Stimulated activated CD8-positive, alpha-beta memory T cell treated with anti-CD3 and anti-CD28 coated beads, Interleukin-15, amount 100 ng/mL, for 4 hours (primary cell): ENCODE measurements at places on chromosomes 4 and X.
A peak's percentile ranks its signal among the peaks of the same experiment; 100 is the strongest.

DNA sequence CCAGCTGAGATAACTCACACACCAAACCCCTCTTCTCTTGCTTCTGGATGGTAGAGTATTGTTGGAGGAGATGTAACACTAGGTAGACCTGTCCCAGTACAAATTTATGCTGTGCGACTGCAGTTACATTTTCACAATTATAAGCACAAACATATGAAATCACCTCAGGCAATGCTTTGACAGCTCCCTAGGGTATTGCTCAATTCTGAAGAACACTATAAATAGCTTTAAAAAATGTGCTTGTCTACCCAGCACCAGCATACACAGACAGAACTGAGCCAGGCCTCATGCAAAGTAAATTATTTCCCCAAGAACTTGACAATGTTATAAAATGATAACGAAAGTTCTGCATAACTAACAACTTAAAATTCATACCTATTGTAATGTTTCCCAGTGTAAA, 1999.1 kb upstream of the ADGRL3 start:
- DNase-seq, result no peak

GRCh38 chr4:15935504-15936402, 2.8 kb downstream of the FGFBP1 start:
- no peak for DNase-seq

GRCh38 chr4:155566354-155566753, 100.3 kb upstream of the GUCY1A1 start:
- no peak for DNase-seq

GRCh38 chrX:110409925-110410324, 51.3 kb downstream of the RTL9 start:
- DNase-seq, result no peak

DNA sequence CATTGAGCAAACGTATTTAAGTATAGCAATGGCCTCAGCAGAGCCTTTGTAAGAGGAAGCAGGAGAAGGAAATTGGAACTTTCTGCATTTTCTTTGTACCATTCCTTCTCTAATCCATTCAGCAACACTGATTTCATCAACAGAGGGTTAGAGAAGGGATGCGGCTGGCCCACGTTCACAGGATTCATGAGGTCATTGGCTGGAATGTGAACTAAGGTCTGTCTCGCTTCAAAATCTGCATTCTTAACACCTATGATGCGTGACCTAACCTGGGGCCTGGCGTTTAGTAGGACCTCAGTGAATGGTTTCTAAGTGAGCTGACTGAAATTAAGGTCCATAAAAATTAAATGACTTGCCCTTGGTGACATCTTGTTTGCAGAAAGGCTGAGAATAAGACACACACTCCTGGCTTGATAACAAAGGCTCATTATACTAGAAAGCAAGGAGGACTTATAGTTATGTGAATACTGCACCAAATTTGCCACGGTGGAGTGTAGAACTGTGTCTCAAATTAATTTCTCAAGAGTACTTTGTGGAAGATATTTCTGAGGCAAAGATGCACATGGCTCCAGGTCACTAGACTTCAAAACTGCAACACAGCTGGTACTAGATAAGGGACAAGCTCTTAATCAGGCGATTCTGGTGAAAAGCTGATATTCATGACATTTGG, 25.4 kb downstream of the FGFBP1 start:
- no peak for DNase-seq

GRCh38 chr4:67897686-67898085, 13.9 kb upstream of the TMPRSS11D start:
- no peak for DNase-seq

- DNase-seq, result no peak
Observed at GRCh38 chr4:75370576-75370975, 143.6 kb downstream of the RCHY1 start.

- no peak for DNase-seq
Observed at GRCh38 chr4:23135792-23136645, 443.3 kb downstream of the GBA3 start.

- DNase-seq, result no peak
Observed at GRCh38 chr4:154616731-154617130, 4.3 kb upstream of the FGG start.

GRCh38 chr4:6179362-6179761, 21.0 kb downstream of the JAKMIP1 start:
- DNase-seq, result no peak

GRCh38 chr4:86558797-86559196, 35.3 kb upstream of the PTPN13 start:
- DNase-seq, result no peak

DNA sequence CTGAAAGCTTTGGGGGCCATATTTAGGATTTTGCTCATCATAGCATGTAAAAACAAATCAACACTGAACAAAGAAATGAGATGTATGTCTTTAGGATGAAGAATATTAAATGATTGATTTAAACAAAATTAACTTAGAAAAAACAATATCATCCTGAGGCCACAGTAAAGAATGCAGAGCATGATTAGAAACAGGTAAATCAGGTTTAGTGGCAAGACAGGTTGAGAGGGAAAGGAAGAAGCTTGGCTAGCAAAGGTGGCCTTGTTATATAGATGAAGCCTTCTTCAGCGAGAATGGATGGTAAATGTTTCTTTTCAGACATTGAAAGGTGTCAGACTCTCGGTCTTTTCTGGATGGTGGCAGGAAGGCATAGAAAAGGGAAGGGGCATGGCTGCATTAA, 11.9 kb upstream of the MAGEB16 start:
- DNase-seq, result no peak

DNA sequence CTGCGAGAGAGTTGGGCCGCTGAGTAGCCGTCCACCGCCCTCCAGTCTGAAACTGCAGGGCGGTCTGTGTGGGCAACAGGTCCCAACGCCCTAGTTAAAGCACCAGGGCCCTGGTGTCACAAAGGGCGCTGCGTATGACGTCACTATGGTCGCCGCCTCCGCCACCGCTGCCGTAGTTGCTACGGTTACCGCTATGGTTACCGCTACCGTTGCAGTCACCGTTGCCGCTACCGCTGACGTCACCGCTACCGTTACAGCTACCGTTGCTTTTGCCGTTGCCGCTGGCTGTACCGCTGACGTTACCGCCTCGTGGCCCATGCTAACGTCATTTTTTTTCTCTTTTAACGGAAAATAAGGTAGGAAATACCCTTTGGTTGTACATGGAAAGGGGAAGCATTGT, at the start of gene PPP1R2C:
PPP1R2C (minus strand) TSS at position 68 of the 400 bp plus-strand sequence. CDS start 84 bp downstream, outside the sequence.
- no peak for DNase-seq

DNA sequence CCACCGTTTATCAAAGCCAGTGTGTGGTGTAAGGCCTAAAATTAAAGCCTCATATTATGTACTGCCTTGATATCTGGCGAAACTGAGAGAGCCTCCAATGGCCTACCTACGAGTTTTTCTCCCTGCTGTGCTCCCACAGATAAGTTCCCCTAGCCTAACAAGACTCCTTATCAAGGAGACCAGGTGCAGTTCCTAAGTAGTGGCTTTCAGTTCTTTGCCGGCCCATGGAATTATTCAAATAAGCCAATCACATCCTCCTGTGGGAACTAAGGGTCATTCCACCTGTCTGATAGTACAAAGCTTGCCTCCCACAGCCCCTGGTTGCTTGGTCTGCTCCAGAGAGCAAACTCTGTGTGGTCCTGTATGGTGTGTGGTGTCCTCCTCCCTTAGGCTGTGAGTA, 99.8 kb upstream of the TEX13C start:
- no peak for DNase-seq

GRCh38 chr4:8765084-8765483, 106.6 kb downstream of the HMX1 start:
- no peak for DNase-seq

DNA sequence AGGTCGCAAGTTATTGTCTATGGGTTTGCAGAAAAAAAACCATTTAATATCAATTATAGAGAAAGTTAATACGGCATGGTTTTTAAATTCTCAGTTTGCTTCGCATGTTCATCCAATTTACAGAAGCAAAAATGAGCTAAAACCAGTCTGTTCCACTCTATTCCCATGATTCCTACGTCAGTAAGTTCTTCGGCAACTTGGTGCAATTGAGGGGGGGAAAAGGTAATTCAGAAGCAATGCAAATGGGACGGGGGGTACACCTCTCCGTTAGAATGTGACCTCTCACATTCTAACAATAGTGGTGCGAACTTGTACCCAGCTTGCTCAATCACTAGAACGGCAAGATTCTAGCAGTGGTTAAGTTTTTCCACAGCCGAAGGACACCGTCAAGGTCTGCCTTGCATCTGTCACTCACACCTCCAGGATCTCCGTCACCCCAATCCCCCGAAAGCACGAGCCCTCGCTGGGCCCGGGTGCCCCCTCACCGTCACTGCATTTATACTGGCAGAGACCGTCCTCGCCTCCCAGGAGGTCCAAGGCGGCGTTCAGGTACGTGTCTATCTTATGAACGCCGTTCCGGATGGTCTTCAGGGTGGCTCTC, 653 bp downstream of the PLA2G12A start:
- peak; percentile 21 for DNase-seq

GRCh38 chr4:156084373-156084772, 130.7 kb upstream of the CTSO start:
- DNase-seq, result no peak

- no peak for DNase-seq
Observed at GRCh38 chr4:156437666-156438065, 484.0 kb upstream of the CTSO start.

DNA sequence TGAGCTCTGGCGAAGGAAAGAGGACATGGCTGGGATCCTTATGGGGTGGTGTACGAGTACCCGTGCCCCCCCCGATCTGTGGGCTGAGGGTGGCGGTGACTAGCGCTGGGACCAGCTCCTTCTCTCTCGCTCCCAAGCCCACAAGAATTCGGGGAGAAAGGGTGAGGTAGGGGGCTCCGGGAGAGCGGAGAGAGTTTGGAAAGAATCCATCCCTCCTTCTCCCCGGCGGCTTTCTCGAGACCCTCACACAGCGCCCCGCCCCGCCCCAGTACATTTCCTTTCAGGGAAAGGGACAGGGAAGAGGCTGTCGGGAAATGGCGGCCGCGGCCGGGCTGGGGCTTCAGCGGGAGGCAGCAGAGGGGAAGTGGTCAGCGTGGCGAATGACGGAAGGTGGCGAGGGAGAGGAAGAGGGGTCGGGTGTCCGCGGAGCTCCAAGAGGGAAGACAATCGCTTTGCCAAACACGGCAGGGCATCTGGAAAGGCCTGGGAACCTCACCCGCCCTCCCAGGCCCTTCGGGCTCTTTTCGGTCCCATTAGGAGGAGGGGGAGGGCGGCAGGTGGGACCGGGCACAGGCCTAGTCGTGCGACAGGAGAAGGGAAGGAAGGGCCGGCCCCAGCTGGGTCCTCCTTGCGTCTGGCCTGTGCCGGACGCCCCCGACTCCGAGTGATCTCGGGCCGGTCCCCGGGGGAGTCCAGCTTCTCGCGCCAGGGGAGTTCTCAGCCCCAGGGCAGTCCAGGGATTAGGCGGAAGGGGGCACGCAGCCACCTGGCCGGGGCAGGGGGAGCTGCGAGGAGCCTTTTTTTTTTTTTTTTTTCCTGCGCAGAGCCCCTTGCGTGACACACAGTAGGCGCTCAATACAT, 10.2 kb downstream of the HNRNPH2 start:
- no peak for DNase-seq

- no peak for DNase-seq
Observed at GRCh38 chr4:112156553-112156952, 11.3 kb downstream of the FAM241A start.

DNA sequence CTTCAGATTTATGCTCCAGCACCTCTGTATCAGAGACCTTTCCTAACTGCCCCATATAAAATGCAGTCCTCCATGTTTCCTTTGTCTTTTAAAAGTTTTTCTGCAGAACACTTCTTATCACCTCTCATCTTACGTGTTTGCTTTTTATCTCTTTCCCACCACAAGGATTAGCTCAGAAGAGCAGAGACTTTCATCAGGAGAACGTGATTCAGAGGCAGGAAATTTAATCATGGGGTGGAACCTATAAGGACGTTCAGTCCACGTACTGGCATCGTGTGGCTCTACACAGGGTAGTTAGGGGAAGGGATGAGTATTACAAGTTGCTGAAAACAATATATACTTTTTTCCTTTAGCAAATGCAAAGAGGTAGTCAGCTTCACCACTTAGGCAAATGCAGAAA, 98.7 kb downstream of the SORBS2 start:
- DNase-seq, result no peak

DNA sequence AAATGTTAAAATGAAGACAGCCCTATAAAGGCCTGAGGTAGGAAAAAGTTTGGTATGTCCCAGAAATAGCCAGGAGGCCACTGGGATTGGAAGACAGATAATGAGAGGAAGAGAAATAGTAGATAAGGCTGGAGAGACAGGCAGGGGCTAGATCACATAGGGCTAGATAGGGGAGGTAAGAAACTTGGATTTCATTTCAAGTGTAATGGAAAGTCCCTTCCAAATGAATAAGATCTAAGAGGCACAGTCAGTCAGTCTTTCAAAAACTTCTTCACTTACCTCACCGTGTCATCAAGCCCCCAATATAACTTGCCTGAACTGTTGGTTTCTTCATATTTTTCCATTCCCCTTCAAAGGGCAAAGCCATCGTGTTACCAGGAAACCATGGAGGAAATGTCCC, 121.8 kb downstream of the SPCS3 start:
- DNase-seq, result no peak

- no peak for DNase-seq
Observed at GRCh38 chr4:84482564-84483563, 16.2 kb downstream of the NKX6-1 start.

DNA sequence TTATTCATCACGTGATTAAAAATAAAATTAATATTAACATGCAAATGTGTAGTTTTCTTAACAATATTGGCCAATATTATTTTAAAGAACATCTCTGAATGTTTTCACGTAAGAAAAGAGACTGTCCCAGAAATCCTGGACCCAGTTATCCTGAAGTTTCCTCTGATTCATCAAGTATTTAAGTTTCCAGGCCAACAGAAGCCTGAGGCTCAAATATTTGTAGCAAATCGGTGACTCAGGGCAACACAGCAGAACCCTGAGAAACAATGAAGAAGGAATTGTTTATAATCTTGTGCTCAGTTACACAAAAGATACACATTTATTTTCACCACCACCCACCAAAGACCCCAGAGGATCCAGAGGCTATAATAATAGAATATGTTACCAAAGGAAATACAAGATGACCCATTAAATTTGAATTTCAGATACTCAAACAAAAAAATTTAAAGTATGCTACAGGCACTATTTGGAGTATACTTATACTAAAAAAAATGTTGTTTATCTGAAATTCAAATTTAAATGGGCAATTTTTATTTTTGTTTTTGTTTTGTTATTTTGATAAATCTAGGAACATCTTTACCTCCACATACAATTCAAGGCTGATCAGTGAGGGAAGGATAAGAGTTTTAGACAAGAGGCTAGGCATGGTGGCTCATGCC, 33.9 kb upstream of the SLC7A11 start:
- no peak for DNase-seq

GRCh38 chrX:15702488-15703371, 35.3 kb upstream of the CA5B start:
- no peak for DNase-seq

- no peak for DNase-seq
Observed at GRCh38 chr4:155690044-155690837, 23.6 kb downstream of the GUCY1A1 start.

DNA sequence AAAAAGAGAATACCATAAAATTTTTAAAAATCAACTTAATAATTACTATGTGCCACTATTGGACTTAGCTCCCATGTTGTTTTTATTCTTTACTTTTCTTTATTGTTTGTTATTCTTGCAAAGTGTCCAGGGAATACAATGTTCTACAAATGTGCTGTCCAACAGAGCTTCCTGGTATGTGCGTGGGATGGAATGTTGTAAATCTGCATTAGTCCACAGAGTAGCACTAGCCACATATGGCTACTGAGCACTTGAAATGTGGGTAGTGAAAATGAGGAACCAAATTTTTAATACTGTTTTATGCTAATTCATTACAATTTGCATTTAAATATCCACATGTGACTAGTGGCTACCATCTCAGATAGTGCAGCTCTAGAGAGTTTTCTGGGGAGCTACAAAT, 14.3 kb upstream of the CORIN start:
- DNase-seq, result no peak

GRCh38 chr4:153521999-153522801, 56.0 kb downstream of the TMEM131L start:
- peak; percentile 23 for DNase-seq
